ENCODE measurements at places on chromosomes 7 and 10.
A peak's percentile ranks its signal among the peaks of the same experiment; 100 is the strongest.

DNA sequence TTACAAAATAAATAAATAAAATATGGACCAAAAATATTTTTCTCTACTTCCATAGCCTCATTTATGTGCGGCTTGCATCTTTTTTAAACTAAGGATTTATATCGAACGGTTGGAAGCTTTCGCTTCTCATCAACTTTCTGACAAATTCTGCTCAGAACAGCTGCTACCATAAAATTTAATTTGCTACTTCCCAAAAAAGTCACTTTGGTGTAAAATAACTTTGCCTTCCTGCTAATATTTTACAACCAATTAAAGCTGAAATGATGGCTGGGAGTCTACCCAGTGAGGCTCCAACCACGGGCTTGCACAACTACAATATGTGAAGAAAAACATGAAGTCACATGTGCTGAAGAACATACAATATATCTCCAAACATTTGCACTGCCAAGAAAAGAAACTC is 253.1 kb upstream of the NEBL start:
- no peak for DNase-seq

DNA sequence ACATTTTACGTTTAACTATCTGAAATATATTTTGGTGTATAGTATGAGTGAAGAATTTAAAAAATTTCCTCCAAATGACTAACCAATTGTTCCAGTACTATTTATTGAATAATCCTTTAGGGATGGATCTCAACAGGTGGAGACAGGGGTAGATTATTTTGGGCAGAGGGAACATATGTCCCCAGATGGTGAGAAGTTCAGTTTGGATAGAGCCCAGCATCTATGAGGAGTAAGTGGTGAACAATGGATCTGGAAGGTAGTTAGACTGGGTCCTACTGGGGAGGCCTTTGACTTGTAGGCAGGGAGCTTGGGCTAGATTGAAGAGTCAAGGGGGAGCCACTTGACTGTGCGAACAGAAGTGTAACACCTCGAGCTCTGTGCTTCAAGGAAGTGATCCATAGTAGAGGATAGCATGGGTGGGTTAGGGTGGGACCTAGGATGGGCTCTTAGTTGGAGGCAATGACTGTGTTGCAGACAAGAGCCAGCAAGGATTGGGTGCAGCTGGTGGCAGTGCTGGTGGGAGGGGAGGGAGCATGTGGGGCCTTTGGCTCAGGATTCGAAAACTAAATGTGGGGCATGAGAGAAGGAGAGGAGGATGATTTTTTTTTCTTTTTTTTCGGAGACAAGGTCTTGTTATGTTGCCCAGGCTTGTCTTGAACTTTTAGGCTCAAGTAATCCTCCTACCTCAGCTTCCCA is 3.9 kb upstream of the PURB start:
- DNase-seq: no peak

GRCh38 chr10:36087006-36088005 is 445.2 kb upstream of the FZD8 start:
- no peak for DNase-seq

GRCh38 chr10:50917486-50917885 is 32.1 kb upstream of the A1CF start:
- DNase-seq: no peak

DNA sequence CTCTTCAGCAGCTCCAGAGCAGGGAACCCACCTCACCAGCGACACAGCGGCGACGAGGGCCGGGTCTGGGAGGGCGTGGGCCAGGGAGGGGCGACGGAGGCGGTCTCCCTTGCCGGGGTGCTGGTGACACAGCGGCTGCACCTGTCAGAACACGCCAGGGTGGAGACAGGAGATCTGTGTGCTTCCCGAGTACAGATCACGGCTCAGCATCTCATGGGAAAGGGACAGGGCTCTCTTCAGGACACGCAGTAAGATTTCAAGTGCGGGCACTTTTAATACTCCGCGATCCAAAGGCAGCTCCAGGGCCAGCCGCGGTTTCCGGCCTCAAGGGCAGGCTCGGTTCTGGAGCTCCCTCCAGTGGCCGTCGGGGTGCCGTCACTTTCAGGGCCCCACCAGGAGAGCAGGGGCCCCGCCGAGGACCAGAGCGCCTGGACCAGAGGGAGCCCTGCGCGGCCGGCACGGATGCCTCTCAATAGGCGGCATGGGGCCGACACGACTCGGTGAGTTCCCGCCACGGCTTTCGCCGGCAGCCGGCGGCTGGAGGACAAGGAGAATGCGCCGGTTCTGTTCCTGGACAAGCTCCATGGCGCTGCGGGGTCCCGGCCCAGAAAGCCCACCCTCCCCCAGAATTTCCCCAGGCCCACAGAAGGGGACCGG is 21.4 kb downstream of the GPR146 start:
- peak; percentile 81 for DNase-seq

GRCh38 chr7:141356161-141356560 is 195.0 kb upstream of the AGK start:
- DNase-seq: no peak

- no peak for DNase-seq
Observed at GRCh38 chr7:148982654-148983199, 45.6 kb downstream of the PDIA4 start.

GRCh38 chr10:12235116-12235694 is 39.2 kb downstream of the CDC123 start:
- DNase-seq: no peak

DNA sequence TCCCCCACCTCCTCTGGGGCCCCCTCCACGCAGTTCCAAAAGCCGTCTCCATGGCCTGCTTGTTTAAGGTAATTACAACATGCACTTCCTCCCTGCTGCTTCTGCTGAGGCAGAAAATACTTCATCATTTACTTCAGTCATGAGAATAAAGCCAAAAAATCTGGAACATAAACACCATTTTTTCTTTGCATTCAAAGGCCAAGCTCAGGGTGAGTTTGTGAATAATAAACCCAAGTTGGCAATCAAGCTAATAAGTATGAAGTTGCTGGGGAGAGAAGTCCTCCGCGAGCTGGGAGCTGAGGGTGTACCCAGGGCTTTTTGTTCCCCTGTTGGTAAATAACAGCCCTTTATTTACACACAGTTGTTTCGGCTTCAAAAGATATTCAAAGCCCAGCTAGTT is 70.5 kb downstream of the FAM204A start:
- DNase-seq: no peak

DNA sequence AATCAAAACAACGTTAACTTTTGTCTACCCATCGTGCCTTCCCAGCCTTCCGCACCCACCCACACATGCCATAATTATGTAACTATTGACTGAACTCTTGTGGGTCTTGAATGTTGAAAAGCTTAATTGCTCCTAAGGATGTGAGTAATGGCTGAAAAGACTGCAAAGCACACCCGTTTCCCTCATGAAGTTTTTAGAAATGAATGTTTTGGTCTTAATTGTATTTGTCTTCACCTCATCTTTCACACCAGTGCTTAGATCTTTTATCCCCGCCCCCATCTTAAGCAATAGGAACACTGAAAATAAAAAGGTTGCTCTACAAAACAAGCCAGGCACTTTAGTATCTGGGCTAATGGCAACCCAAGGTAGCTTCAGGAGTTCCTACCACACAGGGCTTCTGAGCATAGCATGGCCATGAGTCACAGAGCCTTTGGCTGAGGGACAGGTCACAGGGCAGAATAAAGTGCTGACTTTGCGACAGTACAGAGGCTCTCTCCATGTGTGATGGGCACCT is 690.5 kb downstream of the PARD3 start:
- DNase-seq: no peak

DNA sequence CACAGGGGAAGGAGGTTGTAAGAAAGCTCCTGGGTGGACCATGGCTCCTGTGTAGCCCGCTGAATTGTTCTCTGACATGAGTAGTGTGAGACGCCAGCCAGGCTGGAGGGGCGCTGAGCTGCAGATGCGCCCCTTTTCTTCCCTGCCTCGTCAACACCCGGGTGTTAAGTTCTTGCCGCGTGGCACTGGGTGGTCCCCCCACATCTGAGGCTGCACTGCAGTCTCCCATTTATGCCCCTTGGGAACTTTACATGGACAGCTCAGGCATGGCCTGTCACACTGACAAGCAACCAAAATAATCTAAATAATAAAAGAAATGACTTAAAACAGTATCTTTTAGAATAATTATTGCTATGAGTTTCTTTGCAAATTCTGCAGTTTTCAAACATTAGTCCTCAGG is 34.6 kb upstream of the HSPA12A start:
- no peak for DNase-seq

DNA sequence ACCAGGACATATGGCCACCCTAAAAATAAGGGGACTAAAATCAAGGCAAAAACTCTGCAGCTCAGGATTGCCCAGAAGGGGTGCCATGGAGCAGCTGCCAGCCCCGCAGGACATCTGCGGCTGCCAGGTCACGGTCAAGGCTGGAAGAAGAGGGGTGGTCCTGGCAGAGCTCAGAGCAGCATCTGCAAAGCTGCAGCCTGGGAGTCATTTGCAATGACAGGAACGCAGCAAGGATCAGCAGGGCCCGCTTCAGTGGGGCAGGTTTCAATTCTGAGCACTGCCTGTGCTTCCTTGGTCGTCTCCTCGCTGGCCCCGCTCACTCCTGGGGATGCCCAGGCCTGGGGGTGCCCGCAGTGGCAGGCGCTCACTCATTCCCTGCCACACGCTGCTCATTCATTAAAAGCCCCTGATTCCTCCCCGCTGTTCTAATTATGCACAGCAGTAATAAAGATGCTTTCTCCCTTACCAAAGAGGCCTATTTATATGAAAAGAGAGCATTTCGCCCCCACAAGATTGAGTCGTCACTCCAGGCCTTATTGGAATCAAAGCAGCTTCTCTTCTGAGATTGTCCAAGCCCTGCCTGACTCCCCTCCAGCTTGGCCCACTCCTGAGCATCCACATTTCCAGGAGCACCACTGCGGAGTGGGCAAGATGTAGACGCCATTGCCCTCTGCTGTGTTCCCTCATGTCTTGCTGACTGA is 4.6 kb downstream of the HSPA12A start:
- DNase-seq: no peak

GRCh38 chr7:1810961-1811849 is 141.1 kb downstream of the ELFN1 start:
- no peak for DNase-seq

- peak; percentile 2 for DNase-seq
Observed at GRCh38 chr7:19982841-19983835, 209.7 kb upstream of the TMEM196 start.

GRCh38 chr10:63899673-63900300 is 378.6 kb downstream of the REEP3 start:
- DNase-seq: no peak

GRCh38 chr7:92119213-92119759 is 15.0 kb downstream of the CYP51A1 start:
- no peak for DNase-seq

Measured in activated CD4-positive, alpha-beta T cell treated with anti-CD3 and anti-CD28 coated beads, Interleukin-2, Interleukin-4, amounts not matched to agents 100 ng/mL and 50 ng/mL, durations not matched to agents 16 hours and 8 hours (primary cell).